ENCODE measurements at places on chromosomes 12 and 14.

GRCh38 chr12:112303004-112303403 lies 79.2 kb downstream of the HECTD4 start:
- DNase-seq = no peak

- DNase-seq = no peak
Observed at GRCh38 chr12:56212361-56212760, 9.4 kb downstream of the RNF41 start.

DNA sequence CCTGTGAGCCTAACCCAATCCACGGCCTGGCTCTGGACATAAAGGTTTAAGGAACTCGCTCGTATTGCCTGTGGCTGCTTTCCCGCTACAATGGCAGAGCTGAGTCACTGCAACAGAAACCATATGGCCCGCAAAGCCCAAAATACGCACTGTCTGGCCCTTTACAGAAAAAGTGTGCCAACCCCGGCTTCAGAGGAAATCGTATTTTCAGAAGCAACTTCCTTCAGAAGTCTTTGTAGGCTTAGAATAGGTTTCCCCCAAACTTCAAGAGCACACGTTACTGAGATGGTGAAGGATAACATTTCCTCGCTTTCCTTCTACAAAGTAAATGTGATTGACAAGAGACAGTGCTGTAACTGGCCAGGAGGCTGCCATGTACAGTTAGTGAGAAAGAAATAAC lies 34.8 kb upstream of the TESC start:
- DNase-seq = peak; percentile 41

DNA sequence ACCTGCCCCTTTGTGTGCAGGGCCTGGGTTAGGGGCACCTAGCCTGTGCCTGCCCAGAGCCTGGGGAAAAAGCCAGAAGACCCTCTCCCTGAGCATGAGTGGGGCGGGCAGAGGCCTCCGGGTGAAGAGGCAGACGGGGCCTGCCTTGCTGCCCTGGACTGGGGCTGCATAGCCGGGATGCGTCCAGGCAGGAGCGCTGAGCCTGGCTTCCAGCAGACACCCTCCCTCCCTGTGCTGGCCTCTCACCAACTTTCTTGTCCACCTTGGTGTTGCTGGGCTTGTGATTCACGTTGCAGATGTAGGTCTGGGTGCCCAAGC lies 216.1 kb downstream of the TMEM121 start:
- no peak for DNase-seq

DNA sequence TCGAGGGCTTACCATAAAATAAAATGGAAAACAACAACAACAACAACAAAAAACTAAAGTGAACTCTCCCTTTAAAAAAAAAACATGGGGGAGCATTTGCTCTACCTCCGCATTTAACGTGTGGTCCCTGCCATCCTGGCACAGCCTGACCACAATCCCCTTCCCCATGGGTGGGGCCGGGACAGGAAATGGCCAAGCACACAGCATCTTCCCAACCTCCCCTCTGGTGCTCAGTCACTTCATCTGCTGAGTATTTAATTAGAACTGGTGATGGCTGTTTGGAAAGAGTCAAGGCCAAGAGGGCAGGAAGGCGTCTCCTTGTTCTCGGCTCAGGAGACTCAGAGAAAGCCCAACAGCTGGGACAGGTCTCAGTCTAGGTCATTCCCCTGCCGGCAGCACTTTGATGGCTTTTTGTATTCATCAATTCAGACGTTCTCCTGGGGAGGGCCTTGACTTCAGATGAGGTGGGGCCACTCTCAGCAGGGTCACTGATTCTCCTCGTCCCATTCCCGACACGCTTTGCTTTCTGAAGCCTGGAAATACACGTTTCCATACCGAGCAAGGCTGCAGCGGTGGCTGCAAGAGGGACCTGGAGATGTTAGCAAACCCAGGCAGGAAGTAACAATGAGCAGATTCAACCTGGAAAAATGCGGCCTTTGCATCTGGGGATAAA lies 44.4 kb downstream of the ANO2 start:
- DNase-seq = no peak

GRCh38 chr12:121144416-121144914 lies 11.8 kb downstream of the P2RX7 start:
- peak; percentile 63 for DNase-seq

GRCh38 chr14:86532219-86532618 lies 1002.3 kb downstream of the FLRT2 start:
- no peak for DNase-seq

DNA sequence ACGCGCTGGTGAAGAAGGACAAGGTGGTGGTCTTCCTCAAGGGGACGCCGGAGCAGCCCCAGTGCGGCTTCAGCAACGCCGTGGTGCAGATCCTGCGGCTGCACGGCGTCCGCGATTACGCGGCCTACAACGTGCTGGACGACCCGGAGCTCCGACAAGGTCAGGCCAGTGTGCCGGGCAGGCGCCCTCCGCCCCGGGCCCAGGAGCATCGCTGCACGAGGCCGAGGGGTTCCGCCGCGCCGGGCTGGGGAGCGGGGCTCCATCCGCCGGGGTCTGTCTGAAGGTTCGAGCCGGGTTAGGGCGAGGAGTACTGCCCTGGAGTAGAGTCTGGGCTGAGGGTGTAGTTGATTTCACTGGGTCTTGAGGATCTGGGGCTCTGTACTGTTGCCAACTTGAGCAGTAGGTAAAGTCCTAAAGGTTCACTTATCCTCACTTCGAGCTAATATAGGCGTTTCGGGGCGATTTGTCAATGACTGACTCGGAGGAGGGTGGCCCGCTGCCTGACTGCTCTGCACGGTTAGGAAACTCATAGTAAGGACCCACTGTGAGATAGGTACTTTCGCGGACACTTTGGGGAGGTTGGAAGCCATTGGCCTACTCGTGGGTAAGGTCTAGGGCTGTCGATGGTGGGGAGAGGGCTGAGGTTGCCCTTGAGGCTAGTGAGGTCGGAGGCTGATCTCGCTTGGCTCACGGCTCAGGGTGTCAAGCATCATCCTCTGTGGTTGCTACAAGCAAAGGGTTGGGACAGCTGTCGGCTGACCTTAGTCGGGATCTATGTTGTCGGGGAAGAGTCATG lies 574 bp downstream of the GLRX5 start:
- no peak for DNase-seq

DNA sequence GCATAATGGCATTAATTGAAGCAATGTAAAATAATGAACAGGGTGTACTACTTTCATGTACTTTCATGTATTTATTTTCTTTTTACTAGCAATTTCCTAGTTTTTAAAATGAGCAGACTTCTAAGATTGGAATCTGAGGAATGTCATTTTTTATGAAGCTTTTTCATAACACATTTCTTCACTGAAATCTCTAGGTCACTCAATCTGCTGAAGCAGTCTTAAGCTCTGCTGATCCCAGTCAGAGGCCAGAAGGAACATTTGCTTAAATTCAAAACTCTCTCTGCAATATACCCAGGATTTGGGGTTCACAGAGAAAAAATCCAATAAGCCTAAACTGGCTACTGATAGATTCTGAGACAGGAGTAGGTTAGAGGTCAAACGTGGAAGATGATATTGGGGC lies 73.6 kb upstream of the CNTN1 start:
- no peak for DNase-seq

- no peak for DNase-seq
Observed at GRCh38 chr12:123150275-123150743, 581 bp downstream of the PITPNM2 start.

- no peak for DNase-seq
Observed at GRCh38 chr12:67942724-67943123, 46.5 kb upstream of the IFNG-AS1 start.

GRCh38 chr12:33438025-33438772 lies 1.4 kb downstream of the SYT10 start:
- DNase-seq = no peak

DNA sequence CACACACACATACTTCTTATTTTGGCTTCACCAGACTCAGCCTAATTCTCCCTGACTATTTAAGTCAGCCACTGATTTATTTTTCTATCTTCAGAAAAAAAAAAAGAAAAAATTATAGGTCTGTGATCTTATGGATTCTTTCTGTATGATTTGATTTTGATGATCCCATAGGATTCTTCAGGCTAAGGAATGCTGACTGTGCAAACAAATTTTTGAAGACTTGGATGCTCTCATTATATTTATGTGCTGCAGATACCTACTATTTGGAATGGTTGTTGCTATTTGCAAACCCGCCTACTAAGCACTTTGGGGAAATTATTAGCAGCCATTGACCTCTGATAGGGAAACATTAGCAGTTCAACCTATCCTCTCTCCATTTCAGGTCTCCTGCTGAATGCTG lies 4.0 kb upstream of the ANO4 start:
- DNase-seq = no peak

DNA sequence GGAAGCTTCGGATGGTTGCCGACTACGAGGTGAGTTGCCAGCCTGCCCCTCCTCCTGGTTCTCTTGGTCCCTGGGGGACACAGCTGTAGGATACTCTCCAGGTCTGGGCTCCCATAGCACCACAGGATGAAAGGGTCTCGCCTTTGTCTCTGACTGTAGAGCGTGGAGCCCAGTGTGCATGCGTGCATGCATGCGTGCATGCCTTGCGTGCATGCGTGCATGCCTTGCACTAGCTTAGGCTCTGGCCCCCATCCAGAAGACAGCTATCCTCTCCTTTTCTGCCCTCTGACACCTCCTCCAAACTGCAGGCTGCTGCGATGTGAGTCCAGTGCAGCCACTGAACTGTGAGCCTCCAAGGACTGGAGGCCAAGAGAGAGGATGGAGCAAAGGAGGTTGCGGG lies 19.1 kb downstream of the NGB start:
- DNase-seq = no peak

GRCh38 chr14:71583194-71583593 lies 349.0 kb upstream of the RGS6 start:
- DNase-seq = peak; percentile 67

DNA sequence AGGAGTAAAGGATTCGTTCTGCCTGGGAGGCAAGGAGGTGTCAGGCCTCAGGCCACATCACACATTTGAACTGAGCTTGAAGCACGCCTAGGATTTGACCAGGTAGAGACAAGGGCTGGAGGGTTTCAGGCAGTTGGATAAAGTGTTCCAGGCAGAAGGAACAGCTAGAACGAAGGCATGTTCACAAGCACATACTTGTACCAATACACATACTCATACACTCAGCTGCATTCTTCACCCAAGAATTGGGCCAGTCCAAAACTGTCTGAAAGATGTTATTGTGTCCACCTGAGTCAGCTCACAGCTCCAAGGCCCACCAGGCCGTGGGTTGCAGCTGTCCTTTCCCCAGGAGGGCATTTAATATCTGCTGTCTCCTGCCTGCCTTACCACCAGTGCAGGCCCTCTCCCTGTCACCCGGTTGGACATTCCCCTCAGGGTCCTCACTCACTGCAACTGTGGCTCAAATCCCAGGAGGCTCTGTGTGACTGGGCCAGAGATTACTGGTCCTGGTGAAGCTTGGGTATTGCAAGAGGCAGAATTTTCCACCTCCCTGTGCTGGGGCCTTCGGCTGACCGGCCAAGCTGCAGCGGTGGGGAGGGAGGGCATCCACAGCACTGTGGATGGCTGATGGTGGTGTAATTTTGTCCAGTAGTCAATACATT lies 12.8 kb upstream of the AQP2 start:
- DNase-seq = no peak

DNA sequence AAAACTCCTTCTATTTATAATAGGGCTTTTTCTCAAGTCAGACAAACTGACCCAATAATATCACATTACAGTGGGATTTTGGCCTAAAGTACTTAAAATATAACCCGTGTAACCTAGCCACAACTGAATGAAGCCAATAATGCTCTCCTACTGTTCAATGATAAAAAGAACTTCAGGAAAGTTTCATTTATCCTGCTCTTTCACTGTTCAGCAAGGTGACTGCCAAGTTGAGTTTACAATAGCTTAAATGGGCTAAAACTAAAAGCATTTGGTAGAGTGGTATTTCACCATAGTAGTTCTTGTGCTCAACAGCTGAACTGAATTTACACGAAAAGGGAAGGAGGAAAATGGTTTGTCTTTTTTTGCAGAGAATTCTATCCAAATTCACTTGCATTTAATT lies 49.8 kb downstream of the CNTN1 start:
- DNase-seq = no peak

DNA sequence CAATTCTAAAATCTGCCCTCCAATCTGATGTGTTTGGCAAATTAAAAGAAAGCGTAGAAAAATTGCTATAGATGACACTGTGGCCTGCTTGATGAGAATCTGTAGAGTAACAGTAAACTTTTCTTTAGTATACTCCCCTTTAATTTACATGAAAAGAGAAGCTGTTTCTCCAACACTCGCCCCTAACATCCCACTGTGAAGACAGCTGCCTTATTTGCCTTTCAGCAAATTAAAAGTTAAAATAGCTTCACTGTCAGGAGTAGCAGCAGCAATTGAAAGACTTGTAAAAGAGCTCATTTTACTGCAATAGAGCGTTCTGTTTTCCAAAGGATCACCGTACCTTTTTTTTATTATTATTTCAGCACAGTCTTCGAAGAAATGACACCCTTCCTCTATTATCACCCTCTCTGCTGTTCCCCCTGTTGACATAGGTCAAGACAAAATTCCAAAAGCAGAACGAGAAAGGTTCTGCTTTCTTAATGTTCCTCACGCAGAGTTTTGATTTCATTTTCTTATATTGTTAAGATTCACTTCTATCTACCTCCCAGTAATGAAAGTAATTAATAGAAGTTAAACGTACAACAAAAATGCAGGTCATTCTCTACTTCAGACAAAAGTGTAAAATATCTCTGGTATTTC lies 153.5 kb upstream of the USP15 start:
- no peak for DNase-seq

Measured in AML-193 (cell line).